ENCODE measurements at places on chromosomes 4 and X. TPM values are rescaled to one million over a fixed set of nuclear protein-coding genes. Genes with fewer than 3 reads are reported as not detected.

CFAP47 gene
- not detected for total RNA-seq

GNRHR gene
- not detected for total RNA-seq

HPSE gene
- total RNA-seq, result 3.0 TPM

PHEX gene
- total RNA-seq, result not detected

Measured in OCI-LY7 (cell line).